ENCODE measurements at places on chromosomes 6 and 20. TPM values are rescaled to one million over a fixed set of nuclear protein-coding genes. Genes with fewer than 3 reads are reported as not detected.

DNA sequence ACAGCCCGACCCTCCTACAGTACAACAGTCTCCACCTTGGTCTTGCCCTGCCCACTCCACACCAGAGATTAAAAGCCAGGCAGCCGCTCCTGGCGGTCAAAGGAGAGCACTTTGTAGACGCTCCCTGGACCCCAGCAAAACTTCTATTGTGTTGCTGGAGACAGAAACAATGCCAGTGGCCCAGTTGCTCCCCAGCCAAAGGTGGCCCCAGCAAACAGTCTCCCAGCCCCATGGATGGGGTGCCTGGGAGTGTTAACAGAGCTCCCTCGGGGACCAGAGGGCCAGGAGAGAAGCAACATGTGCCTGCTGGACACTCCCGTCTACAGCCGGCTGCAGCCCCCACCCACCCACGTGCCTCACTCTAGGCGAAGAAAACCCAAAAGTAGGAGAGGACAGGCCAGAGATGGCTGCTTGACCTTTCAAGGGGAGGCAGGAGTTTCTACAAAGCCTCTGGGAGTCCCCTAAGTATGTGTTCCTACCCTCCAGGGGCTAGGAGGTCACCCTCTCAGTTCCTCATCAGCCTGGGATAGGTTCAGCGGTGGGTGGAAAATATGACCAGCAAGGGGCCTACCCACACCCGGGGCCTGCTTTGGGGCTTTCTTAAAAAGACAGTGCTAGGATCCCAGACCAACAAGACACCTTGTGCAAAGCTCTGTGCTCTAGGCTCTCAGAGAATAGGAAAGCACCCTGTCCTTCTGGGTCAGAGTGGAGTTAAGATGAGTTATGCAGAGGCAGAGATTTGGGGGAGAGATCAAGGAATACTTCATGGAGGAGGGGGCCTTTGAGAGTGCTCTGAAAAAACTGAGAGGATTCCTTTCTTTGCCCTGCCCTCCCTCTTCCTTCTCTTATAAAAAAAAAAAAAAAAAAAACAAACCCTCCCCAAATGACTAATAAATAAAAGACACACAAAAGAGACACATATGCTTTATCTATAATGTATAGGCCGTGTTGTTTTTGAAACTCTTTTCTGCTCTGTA is 19.0 kb upstream of the PREX1 start:
- DNase-seq, result peak; percentile 84

DNA sequence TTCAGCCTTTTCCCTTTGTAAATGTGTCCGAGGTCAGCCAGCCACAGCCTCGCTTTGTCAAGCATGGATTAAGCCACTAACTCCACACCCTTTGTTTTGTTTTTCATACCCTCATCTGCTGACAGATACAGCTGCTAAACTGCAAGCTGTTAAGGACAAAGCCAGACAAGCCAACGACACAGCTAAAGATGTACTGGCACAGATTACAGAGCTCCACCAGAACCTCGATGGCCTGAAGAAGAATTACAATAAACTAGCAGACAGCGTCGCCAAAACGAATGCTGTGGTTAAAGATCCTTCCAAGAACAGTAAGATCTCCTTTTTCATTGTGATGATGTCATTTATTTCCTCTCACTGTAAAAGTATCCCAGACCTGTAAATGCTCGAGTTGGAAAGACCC is 269.3 kb downstream of the ARHGAP18 start:
- no peak for DNase-seq

DNA sequence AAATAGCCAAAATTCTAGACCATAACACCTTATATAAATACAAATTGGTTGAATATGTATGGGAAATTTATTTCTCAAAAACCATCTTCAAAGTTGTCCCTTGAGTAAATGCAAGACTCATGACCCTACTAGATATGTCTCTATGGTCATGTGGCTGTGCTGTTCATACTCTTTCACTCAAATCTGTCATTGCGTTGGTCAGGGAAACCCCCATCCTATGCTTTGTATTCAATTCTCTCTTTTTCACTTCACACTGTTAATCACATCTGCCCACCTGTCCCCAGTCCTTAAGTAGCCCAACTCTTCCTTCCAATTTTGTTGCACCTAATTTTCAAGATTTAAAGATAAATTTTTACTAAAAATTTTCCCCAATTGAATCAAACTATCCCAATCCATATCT is 51.0 kb downstream of the RPS12 start:
- DNase-seq, result no peak

GRCh38 chr20:56750430-56750829 is 121.3 kb downstream of the TFAP2C start:
- DNase-seq, result no peak

DNA sequence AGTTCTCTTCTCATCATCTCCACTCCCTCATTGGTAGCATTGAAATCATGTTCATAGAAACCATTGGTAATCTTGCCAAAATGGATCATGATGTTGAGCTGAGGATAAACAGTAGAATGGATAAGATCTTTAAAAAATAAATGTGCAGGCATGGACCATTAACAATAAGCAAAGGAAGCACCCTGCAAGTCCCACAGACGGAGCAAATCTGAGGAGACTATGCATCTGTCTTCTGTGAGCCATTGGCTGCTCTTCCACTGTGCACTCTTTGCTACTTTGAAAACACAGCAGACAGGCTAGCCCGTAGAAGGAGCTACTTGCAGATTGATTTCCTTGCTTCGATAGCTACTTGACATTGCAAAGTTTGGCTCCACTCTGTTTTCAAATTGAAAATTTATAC is 535.0 kb downstream of the PKHD1 start:
- DNase-seq, result no peak

GRCh38 chr6:129490521-129491255 is 219.3 kb downstream of the ARHGAP18 start:
- DNase-seq, result peak; percentile 29

DNA sequence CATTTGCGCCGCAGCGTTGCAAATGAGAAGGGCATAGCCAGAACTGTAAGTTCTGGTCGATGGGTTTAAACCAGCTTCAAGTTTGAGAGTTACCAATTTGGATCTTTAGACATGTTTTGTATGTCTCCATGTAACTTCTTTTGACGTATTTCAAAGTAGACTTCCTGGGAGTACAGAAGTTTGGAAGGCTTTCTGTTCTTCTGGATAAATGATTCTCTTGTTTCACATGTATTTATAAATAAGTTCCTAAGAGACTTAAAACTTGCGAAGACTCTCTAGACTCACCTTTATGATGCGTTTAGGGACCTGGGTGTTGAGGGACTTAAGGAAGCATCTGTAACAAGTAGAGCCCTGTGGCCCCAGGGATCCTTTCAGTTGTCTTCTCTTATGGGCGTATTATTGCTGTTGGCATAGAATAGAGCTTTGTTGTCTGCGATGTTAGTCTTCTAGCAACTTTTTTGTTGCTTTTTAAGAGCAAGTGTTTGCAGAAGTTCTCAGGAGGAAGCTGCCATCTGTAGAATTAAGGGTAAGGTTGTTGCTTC is 1.3 kb downstream of the CDYL start:
- peak; percentile 32 for DNase-seq

DNA sequence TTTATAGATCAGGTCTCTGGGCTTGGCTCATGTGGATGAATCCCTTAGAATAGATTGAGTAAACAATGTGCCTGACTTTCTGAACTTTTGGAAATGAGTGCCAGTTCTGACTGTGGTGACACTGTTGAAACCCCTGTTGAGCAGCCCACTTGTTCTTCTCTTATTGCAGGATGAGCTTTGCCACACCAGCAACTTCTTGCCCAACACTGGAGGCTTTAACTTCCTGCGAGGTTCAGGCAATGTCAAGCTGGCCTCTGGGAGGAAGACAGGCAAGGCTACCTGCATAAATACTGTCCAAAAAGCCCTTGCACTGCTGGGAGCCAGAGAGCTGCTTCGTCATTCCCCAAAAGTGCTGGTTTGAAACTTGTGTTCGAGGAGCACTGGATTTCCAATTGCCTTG is 32.8 kb upstream of the SMIM8 start:
- DNase-seq, result no peak

CLPSL1 gene
- not detected for total RNA-seq

POM121L2 gene
- total RNA-seq, result not detected

GPR63 gene
- 1.6 TPM for total RNA-seq

PLCG1 gene
- 121 TPM for total RNA-seq

PLA2G7 gene
- total RNA-seq, result not detected

Measured in OCI-LY7 (cell line).